ENCODE measurements at places on chromosomes 4 and X. TPM values are rescaled to one million over a fixed set of nuclear protein-coding genes. Genes with fewer than 3 reads are reported as not detected.

Gene GRPR
- not detected for total RNA-seq

Gene H2BW2
- total RNA-seq, result not detected

Gene DCLK2
- 7.2 TPM for total RNA-seq

Gene AMBN
- total RNA-seq, result not detected

Gene IQCM
- total RNA-seq, result not detected

Gene IGSF1
- total RNA-seq, result under 0.01 TPM

Gene GRK4
- total RNA-seq, result 5.7 TPM

Measured in subcutaneous preadipocyte (primary cell).